ENCODE measurements at places on chromosomes 7 and 10. TPM values are rescaled to one million over a fixed set of nuclear protein-coding genes. Genes with fewer than 3 reads are reported as not detected.

DNA sequence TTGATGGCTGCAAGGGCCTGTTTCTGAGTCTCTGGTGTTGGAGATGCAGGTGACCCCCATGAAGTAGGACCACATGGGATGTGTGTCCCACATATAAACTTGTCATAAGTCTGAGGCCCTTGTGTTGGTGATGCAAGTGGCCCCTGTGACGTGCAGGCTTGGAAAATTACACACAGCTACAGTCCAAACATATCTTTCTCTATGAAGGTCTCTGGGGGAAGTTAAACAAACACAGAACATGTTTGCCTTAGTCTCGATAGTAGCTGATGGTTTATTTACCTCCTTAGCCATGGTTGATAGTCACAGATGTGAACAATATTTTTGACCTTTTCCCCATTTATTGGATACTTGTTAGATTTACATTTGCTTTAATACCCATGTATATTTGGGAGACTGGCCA, 64.7 kb downstream of the ADCY1 start:
- no peak for DNase-seq

The CFAP43 gene
- total RNA-seq = 2.1 TPM

DNA sequence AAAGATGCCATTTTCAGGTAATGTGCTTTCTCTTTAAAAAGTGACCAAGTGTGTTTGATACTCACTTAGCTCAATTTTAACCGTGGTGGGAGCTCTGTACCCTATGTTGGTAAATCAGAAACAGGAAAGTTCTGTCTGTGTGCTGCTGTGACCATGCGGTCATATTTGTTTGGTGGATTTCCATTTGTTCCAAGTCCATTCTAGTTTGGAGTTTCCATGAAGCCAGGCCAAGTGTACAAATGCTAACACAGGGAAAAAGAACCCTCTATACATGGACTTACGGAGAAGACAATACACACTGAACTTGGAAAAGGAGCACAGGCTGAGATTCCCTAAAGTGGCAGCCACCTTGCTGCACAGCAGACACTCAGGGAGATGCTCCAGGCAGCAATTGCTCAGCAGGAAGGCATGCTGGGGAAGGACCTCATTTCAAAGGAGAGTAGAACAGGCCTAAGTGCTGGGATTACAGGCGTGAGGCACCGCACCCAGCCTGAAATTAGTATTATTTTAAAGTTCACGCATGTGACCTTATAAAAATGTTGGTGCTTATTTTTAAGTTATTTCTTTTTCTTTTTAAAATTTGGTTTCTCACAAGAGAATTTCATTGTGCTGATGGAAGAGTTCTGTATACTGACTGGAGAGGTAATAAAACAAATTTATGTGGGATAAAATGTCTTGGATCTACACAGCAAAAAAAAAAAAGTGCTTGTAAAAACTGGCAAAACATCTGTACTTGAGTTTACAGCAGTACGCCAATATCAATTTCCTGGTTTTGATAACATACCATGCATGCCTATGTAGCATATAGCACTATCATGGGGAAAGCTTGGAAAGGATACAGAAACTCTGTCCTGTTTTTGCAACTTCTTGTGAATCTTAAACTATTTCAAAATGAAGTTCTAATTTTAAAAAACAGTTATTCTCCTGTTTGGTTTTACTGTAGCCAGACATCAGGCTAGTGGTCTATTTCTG, 436.2 kb downstream of the KCNMA1 start:
- no peak for DNase-seq

- DNase-seq = peak; percentile 39
Observed at GRCh38 chr7:69814421-69814962, 216.2 kb downstream of the AUTS2 start.

DNA sequence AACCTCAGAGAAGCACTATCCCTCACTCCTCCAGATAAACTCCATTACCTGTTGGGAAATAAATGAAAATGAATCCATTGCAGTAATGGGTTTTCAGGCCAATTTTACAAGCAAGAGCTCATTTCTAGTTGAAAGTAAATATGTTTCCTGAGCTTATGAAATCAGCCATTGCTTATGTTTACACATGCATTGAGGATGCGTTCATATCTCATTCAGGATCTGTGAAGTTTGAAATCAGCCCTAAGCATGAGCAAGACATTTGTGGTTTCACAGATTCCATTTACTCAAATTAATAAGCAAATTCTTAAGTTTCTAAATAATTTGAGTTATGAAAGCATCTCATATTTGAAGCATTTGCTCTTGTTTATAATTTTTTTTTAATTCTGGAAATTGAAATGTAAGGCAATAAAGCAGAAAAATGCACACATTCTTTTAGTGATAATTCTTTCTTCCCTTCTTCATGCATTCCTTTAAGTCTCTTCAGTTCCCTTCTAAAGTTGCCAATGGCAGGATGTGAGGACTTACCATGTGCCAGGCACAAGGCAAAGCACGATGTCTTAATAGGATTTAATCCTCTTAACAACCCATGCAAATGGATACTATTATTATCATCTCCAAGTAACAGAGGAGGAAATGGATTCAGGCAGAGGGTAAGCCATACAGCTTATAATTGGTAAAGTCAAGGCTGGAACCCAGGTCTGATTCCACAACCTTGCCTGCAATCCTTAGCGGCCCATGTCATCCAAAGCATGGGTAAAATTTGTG, 35.0 kb upstream of the CTTNBP2 start:
- DNase-seq = no peak

- peak; percentile 56 for DNase-seq
Observed at GRCh38 chr7:137399827-137400823, 56.6 kb upstream of the PTN start.

- DNase-seq = no peak
Observed at GRCh38 chr10:23078114-23078513, 17.3 kb upstream of the MSRB2 start.

DNA sequence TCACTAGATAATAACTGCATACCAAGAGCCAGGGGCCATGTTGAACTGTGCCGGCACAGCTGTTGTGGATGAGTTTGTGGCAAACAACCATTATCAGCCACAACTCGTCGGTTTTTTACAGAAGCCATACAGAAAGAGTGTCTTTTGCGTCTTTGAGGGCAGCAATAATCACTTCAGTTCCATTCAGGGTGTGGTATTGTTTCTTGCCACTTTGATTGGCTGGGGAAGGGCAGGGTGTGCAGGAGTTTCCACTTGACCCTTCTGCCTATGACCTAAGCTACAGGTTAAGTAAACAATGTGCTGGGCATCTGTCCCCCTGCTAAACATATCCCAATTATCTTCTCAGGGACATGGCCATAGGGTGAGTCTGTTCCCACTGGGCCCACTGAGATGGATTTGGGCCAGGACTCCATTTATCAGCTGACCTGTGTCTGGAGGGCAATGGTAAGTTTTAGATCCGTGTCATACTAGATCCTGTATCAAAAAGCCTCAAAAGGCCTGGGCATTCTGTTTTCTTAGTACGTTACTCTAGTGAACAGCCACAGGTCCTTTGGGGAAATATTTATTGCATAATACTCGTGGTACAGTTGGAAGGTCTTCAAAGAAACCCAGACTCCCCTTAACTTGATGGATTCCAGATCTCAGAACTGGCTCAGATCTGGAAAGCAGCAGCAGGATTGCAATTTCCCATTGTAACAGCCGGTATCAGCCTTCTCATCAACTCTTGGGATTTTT, 15.9 kb downstream of the ZNF3 start:
- peak; percentile 66 for DNase-seq

The BAG3 gene
- 15.1 TPM for total RNA-seq

GRCh38 chr7:70618020-70618551, 513.9 kb upstream of the GALNT17 start:
- no peak for DNase-seq

DNA sequence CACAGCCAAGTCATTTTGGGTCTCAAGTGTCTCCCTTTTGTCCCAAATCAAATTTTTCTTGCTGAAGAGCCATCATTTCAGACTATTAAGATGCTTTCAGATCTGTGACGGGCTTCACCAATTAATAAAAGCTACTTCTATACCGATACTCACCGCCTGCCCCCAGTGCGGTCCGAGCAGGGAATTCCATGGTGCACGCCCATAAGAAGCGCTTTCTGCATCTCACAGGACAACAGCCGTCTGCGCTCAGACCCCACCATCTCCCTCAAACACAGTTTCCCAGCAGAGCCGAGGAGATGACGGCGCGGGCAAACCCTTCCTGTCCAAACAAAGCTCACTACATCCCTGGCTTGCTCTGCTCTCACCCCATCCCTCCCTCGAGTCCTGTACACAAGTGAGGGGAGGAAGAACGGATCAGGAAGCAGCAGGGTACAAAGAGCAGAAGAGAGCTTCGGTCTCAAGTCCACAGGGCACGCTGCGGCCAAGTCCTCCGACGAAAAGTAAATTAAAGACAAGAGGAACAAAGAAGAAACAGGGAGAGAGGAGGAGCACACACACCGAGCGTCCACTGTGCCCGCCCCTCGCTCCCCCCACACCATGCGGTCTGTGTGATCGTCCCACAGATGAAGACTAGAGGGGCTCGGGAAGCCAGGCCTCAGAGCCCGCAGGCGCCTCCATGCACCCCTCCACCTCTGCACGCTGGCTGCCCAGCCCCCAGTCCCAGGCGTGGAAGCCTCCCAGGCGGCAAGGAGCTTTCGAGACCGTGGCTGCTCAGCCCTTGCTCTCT, 121.9 kb downstream of the MAD1L1 start:
- no peak for DNase-seq

- no peak for DNase-seq
Observed at GRCh38 chr7:155997431-155998327, 185.4 kb upstream of the SHH start.

The ZNF853 gene
- 0.94 TPM for total RNA-seq

GRCh38 chr10:123204127-123204461, 49.9 kb downstream of the BUB3 start:
- no peak for DNase-seq

GRCh38 chr10:68876246-68877138, 24.6 kb upstream of the DDX50 start:
- no peak for DNase-seq

- no peak for DNase-seq
Observed at GRCh38 chr10:49647985-49648795, 31.3 kb upstream of the C10orf53 start.

- DNase-seq = no peak
Observed at GRCh38 chr10:86217371-86218080, 149.1 kb downstream of the GRID1 start.

The TRIM74 gene
- total RNA-seq = not detected

The SMARCD3 gene
- 4.3 TPM for total RNA-seq

GRCh38 chr10:95547791-95548435, 13.3 kb downstream of the SORBS1 start:
- no peak for DNase-seq

DNA sequence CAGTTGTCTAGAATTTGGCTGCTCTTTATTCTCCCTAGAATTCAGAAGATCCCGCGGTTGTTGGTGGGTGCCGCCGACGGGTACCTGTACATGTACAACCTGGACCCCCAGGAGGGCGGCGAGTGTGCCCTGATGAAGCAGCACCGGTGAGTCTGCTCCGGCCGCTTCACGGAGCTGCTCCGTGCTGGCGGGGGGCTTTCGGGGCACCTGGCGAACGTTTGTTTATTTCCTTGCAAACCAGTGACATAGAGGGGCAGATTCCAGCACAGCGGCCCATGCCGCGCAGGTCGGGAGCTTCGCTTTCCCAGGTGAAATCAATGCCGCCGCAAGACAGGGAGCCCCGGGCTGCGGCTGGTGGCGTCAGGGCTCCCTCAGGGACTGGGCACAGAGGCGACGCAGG, 38.0 kb downstream of the WIPI2 start:
- no peak for DNase-seq

The HIF1AN gene
- 5.4 TPM for total RNA-seq

DNA sequence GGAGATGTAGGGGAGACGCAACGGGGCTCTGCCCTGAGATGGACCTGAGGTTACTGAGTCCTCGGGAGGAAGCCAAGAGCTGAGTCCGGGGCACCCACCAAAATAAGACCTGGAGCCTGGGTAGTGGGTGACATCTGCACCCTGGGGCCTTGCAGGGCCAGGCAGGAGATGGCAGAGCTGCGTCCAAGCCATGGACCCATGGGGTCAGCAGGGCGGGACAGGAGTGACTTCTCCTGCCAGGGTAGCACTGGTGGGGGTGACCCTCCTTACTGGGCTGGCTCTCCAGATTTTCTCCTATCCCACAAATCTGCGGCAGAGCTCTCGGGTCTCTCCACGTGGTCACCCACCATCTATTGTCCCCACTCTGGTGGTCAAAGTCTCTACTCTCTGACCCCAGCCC, 2.1 kb downstream of the GHRHR start:
- DNase-seq = no peak

- no peak for DNase-seq
Observed at GRCh38 chr10:1449572-1450205, 287.6 kb downstream of the ADARB2 start.

- DNase-seq = peak; percentile 77
Observed at GRCh38 chr10:97731346-97732051, 5.4 kb upstream of the ZFYVE27 start.

DNA sequence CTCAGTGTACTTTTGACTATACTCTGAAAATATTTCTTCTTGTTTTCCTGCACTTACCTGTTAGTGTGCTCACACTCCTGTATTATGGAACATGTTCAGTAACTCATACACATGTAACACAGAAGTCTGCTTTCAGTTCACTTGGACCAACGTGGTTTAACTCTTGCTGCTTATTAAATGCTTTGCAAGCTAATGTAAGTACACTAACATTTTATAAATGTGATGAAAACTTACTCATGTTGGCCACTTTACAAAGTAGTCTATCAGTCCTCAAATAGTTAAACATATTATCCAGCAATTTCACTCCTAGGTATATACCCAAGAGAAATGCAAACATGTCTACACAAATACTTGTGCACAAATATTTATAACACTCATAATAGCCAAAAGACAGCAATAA, 98.4 kb downstream of the UBE2H start:
- no peak for DNase-seq

The CHAT gene
- not detected for total RNA-seq

The GPER1 gene
- total RNA-seq = 0.25 TPM

DNA sequence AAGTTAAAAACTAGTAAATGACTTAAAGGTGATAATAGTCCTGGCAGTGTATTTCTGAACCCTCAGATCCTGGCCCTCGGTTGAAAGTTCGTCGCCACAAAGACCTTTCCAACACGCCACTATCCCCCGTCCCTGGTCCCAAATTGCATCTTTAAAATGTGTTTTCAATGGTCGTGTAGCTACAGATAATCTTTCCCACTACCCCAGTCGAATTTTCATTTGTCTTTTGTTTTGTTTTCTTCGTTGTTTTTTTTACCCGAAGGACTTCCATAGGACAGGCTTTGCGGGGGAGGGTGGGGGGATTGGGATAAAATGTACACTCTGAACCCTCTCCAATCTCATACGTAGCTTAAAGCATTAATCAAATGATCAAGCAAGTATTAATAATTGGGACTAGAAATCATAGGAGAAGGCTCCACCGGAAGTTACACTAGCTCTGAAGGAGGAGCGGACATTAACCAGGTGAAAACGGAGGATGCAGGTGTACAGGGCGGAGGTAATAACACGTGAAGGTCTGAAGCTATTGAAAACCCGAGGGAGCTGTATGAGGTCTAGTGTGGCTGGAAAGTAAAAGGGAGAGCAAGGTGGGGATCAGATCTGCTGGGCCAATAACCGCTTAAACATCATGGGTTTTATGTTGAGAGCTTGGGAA, 32.8 kb upstream of the PHF14 start:
- no peak for DNase-seq

DNA sequence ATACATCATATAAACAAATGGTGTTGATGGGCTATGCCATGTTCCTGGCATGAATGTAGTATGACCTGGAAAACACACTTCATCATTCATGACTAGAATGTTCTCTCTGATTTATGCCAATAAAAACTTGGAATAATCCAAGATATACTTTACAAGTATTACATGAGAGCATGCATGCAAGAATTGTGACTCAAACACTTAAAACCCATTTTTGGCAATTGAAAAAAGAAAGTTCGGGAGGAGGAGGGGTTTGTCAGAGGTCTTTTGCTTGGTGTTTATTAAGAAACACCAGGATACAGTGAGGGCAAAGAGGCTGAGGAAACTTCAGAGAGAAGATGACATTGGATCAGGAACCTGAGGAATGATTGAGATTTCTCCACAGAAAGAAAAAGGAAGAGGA, 10.2 kb upstream of the CUL1 start:
- DNase-seq = no peak

Data from M059J (cell line).